Stimulated activated memory B cell treated with anti-CD40 and anti-IgM and Interleukin-4, amounts not matched to agents 10 μg/mL and 1 μg/mL and 100 μg/mL, for 72 hours (primary cell): ENCODE measurements at places on chromosomes 11 and 22.

- ATAC-seq = no peak
Observed at GRCh38 chr11:109424901-109425300, 2.9 kb downstream of the C11orf87 start.

- ATAC-seq = no peak
Observed at GRCh38 chr11:116888884-116889549, 51.6 kb upstream of the APOA1 start.

DNA sequence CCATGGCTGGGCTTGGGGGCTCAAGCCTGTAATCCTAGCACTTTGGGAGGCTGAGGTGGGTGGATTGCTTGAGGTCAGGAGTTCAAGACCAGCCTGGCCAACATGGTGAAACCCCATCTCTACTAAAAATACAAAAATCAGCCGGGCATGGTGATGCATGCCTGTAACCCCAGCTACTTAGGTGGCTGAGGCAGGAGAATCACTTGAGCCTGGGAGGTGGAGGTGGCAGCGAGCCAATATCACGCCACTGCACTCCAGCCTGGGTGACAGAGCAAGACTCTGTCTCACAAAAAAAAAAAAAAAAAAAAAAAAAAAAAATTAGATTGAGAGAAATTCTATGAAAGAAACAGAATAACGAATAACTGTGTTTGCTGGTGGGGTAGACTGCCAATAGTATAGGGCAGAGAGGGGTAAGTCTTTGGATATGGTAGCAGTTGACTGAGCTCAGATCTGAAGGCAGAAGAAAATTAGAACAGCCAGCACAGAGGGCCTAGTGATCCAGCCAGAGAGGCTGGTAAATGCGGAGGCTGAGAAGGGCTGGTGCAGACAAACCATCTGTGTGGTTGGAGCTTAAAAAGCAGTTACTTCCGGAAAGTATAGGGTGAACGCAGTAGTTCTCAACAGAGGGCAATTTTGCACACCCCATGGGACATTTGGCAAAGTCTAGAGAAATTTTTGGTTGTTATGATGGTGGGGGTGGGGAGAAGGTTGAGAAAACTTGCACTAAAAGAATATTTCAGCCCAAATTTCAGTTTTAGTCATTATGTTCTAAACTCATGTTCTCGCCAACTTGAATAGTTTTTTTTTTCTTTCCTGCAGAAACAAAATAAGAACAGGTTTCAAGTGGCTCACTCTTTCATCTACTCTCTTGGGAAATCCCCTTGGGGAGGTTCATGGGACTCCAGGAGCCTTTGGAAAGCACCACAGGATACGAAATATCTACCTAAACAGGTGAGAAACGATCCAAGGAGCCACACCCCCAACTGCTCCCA lies 1.6 kb upstream of the HORMAD2 start:
- peak; percentile 83 for ATAC-seq

- no peak for ATAC-seq
Observed at GRCh38 chr22:27827604-27828587, 26.3 kb upstream of the MN1 start.

GRCh38 chr11:128174465-128175291 lies 412.7 kb downstream of the ETS1 start:
- ATAC-seq = no peak

- ATAC-seq = no peak
Observed at GRCh38 chr22:36445158-36445668, 36.2 kb downstream of the TXN2 start.

GRCh38 chr11:64305691-64306562 lies 603 bp downstream of the ESRRA start:
- ATAC-seq = peak; percentile 56
